ENCODE measurements at places on chromosomes 5 and 9. TPM values are rescaled to one million over a fixed set of nuclear protein-coding genes. Genes with fewer than 3 reads are reported as not detected.

ZNF883 gene
- total RNA-seq, result 6.1 TPM

UNC5A gene
- not detected for total RNA-seq

HMCN2 gene
- total RNA-seq, result 29.6 TPM

GRCh38 chr9:114694146-114694545, 12.2 kb upstream of the TEX48 start:
- H3K4me3 ChIP-seq, result no peak overlapping the region
- H3K36me3 ChIP-seq, result no peaks in the 10 kb centered on the region
- no peak for DNase-seq
- peaks cover 2% of the 10 kb centered on the region for H3K27me3 ChIP-seq
- no peaks in the 10 kb centered on the region for H3K4me1 ChIP-seq

DNA sequence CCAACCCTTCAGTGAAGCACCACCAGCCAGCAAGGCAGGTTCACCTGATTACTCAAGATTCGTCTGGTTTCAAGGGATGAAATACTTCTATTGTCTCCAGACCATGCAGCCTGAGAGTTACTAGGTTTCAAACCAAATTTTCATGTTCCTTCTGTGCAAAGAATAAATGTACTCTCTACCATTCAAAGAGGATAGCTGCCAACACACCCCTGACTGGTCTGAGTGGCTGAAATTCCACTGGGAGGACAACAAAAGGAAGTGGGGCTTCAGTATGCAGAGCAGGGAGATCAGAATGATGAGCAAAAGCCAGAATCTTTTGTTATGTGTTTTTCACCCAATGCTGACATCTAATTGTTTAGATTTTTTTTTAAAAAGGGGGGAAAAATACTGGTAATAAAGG, 356.3 kb downstream of the BNC2 start:
- peaks cover 27% of the 10 kb centered on the region for H3K4me1 ChIP-seq
- H3K36me3 ChIP-seq, result no peaks in the 10 kb centered on the region
- no peak overlapping the region for H3K27ac ChIP-seq
- no peak for DNase-seq
- no peaks in the 10 kb centered on the region for H3K27me3 ChIP-seq

GRCh38 chr5:172683645-172684471, 42.8 kb downstream of the NEURL1B start:
- H3K27ac ChIP-seq, result no peak overlapping the region
- peak; percentile 20 for DNase-seq
- H3K4me1 ChIP-seq, result peaks cover 16% of the 10 kb centered on the region
- H3K4me3 ChIP-seq, result no peak overlapping the region

DNA sequence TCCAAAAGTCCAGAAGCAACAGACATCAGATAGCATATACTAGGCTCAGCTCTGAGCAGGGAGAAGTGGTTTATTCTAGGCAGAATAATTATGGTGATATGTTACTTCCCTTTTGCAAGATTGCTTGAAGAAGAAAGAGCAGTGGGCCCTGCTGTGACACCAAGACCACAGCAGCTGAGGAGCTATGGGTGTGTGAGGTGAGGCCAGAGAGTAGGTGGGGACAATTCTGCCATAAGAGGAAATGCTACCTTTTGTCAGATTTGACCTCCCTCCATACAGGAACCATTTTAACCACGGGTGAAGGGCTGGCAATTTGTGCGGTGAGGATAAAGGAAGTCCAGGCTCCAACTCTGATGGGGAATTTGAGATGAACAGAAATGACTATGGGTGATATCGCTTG, 51.3 kb downstream of the TNFSF15 start:
- no peak for DNase-seq
- no peak overlapping the region for H3K4me3 ChIP-seq
- H3K36me3 ChIP-seq, result no peaks in the 10 kb centered on the region
- H3K27me3 ChIP-seq, result no peaks in the 10 kb centered on the region
- H3K4me1 ChIP-seq, result no peaks in the 10 kb centered on the region

- no peak overlapping the region for H3K4me3 ChIP-seq
- no peak overlapping the region for H3K27ac ChIP-seq
- peaks cover 2% of the 10 kb centered on the region for H3K27me3 ChIP-seq
- H3K36me3 ChIP-seq, result no peaks in the 10 kb centered on the region
Observed at GRCh38 chr5:4704951-4705350, 435.2 kb upstream of the ADAMTS16 start.

DNA sequence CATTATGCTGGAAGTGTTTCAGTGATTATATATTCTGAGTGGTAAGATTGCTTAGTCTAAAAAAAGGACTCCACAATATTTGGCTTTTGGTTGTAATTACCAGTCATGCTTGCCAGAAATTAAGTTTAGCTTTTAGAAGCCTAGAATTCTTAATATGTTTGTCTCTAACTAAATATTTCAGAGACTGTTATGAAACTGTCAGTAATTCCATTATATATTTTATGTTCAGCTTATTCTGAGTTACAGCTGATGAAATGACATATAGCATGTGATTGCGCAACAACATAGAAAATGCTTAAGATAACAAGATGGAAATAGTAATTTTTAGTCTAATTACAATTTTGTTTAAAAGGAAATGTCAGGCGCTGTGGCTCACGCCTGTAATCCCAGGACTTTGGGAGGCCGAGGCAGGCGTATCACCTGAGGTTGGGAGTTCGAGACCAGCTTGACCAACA, 44.2 kb downstream of the KIAA1958 start:
- H3K36me3 ChIP-seq, result no peaks in the 10 kb centered on the region
- no peak for DNase-seq
- no peak overlapping the region for H3K4me3 ChIP-seq

- H3K36me3 ChIP-seq, result no peaks in the 10 kb centered on the region
- H3K27ac ChIP-seq, result no peak overlapping the region
- DNase-seq, result no peak
- peaks cover 4% of the 10 kb centered on the region for H3K4me1 ChIP-seq
Observed at GRCh38 chr5:171678646-171679045, 107.0 kb upstream of the SMIM23 start.

GRCh38 chr5:133433641-133434040, 178.7 kb downstream of the FSTL4 start:
- DNase-seq, result no peak
- H3K27ac ChIP-seq, result no peak overlapping the region
- no peak overlapping the region for H3K4me3 ChIP-seq
- H3K36me3 ChIP-seq, result no peaks in the 10 kb centered on the region
- no peaks in the 10 kb centered on the region for H3K27me3 ChIP-seq

DNA sequence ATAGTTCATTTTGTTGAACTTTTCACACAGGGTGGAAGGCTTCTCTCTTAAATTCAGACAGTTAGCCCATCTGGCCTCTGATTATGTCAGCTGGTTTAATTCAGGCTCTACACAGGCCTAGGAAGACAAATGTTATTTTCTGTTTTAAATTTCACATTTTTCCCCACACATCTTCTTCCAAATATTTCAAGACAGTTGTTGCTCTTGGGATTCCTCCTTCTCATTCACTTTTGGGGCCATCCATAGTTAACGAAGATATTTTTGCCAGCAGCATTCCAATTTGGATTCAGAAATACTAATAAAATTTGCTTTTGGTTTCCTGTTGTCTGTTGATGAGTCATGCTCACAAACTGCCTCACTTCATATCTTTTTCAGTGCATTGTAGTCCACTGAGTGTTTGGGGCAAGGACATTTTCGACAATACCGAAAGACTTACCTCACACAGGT, 475.4 kb downstream of the DMAC1 start:
- no peaks in the 10 kb centered on the region for H3K4me1 ChIP-seq
- no peaks in the 10 kb centered on the region for H3K27me3 ChIP-seq
- no peaks in the 10 kb centered on the region for H3K36me3 ChIP-seq
- DNase-seq, result no peak
- no peak overlapping the region for H3K4me3 ChIP-seq
